ENCODE measurements at places on chromosomes 5 and 9. TPM values are rescaled to one million over a fixed set of nuclear protein-coding genes. Genes with fewer than 3 reads are reported as not detected.

- H3K36me3 ChIP-seq = no peaks in the 10 kb centered on the region
- no peak overlapping the region for H3K27ac ChIP-seq
- DNase-seq = no peak
- H3K27me3 ChIP-seq = no peaks in the 10 kb centered on the region
Observed at GRCh38 chr5:29229461-29229860, 1964.0 kb upstream of the CDH6 start.

GRCh38 chr9:121711281-121711680 lies 59.8 kb downstream of the DAB2IP start:
- DNase-seq = no peak
- no peaks in the 10 kb centered on the region for H3K27me3 ChIP-seq
- no peak overlapping the region for H3K27ac ChIP-seq
- no peak overlapping the region for H3K4me3 ChIP-seq
- H3K4me1 ChIP-seq = peaks cover 22% of the 10 kb centered on the region

- no peak overlapping the region for H3K4me3 ChIP-seq
- no peak for DNase-seq
- H3K4me1 ChIP-seq = no peaks in the 10 kb centered on the region
- H3K36me3 ChIP-seq = no peaks in the 10 kb centered on the region
- H3K27ac ChIP-seq = no peak overlapping the region
Observed at GRCh38 chr5:128528637-128529255, 9.3 kb downstream of the FBN2 start.

DNA sequence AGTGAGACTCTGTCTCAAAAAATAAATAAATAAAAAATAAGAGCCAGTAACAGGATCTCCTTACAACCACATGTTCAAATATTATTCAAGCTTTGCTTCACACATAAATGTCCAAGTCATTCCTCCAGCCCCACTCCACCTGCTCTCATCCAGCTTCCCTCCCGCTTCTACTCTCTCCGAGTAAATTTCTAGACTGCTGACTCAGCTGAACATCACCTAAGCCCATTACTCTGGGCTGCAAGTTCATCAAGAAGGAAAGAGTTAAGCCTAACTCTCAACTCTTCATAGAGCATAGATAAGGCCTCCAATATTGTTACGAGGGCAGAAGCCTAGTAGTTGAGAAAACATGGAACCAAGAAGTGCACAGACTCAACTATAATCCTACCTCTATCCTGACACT lies 300.2 kb downstream of the FBXL17 start:
- H3K27me3 ChIP-seq = no peaks in the 10 kb centered on the region
- H3K27ac ChIP-seq = no peak overlapping the region
- H3K4me3 ChIP-seq = no peak overlapping the region
- no peak for DNase-seq

Gene GABRG2
- total RNA-seq = not detected

Gene SPATA31A3
- total RNA-seq = not detected

Gene HSPB3
- total RNA-seq = not detected

DNA sequence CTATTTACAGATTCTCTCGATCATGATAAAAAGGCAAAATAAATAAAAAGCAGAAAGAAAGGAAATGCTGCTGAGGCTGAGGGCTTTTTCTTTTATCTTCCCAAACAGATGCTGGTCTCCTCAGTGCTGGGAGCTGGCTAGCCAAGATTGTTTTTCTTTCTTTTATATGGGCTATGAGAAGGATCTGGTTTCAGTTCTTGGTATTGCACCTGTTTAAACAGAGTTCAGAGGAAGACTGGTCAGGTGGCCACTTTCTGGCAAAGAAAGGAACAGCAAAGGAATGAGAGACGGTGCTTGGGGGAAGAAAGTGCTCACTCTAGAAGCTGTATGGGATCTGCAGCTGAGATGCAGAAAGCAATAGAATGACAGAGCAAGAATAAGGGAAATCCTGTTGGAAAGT lies 88.9 kb downstream of the SLF1 start:
- peaks cover 13% of the 10 kb centered on the region for H3K36me3 ChIP-seq
- H3K4me1 ChIP-seq = peaks cover 7% of the 10 kb centered on the region
- no peak overlapping the region for H3K27ac ChIP-seq
- no peak overlapping the region for H3K4me3 ChIP-seq
- H3K27me3 ChIP-seq = no peaks in the 10 kb centered on the region

DNA sequence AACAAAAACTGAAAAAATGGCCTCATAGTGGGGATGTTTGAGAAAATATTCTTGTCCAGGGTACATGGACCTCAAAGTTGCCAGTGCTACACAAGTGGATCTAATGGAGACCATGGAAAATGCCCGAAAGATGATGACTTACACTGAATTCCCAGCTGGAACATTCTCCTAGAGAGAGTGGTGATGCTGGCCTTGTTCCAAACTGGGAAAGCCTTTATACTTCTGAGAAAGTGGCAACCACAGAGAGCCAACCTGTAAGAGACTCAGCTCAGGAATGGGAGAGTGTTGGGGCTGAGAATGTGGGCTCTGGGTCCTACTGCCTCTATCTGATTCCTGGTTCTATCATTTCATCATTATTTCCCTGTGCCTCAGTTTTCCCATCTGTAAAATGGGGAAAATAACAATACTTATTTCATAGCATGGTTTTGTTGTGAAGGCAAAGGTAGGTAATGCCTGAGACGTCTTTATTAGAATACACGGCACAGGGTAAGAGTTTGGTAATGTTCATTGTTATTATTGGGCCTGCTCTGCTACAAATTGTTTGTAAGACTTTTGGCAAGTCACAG lies 229.0 kb upstream of the PANK3 start:
- H3K4me3 ChIP-seq = no peak overlapping the region
- no peak overlapping the region for H3K27ac ChIP-seq
- DNase-seq = no peak
- H3K27me3 ChIP-seq = peaks cover 3% of the 10 kb centered on the region

Gene ZDHHC11
- 11.9 TPM for total RNA-seq

DNA sequence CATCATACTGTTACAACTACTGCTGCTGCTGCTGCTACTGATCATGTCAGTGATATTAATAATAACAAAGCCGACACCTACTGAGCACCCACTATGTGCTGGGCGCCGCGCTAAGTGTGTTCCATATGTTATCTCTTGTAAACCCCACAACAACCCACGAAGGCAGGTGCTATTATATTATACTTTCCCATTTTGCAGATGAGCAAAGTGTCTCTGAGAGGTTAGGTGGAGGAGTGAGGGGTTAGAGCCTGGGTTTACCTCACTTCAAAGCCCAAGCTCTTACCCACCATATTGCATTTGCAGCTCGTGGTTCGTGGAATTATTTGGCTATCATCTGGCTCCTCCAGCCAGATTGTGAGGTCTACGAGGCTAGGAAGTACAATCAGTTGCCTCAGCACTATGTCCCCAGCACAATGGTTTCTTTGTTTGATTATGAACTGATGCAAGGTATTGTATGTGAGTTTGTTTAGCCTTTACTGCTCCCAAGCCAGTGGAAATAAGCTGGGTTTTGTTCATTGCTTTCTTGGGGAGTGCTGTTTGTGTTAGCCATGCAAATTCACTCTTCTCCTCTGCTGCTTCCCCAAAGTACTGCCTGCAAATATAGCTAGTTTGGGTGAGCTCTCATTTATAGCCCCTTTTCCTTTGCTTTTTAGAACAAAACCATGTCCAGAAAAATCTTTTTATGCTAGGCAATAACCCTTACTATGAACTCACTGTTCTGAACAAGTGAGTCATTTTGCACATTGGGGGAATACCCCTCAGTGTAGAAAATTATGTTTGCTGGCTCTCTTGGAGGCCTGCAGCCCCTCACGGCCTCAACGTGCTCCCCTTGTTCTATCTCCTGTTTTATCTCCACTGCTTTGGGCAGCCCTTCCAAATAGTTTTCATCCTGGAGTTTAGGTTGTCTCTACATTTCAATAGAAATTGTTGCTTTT lies 47.9 kb downstream of the ALG2 start:
- H3K36me3 ChIP-seq = no peaks in the 10 kb centered on the region
- H3K4me1 ChIP-seq = peaks cover 8% of the 10 kb centered on the region
- peak; percentile 16 for DNase-seq
- no peak overlapping the region for H3K27ac ChIP-seq

- peaks cover 3% of the 10 kb centered on the region for H3K27me3 ChIP-seq
- H3K4me1 ChIP-seq = no peaks in the 10 kb centered on the region
- no peaks in the 10 kb centered on the region for H3K36me3 ChIP-seq
- H3K4me3 ChIP-seq = no peak overlapping the region
- H3K27ac ChIP-seq = no peak overlapping the region
Observed at GRCh38 chr5:130116462-130116861, 212.2 kb downstream of the CHSY3 start.

DNA sequence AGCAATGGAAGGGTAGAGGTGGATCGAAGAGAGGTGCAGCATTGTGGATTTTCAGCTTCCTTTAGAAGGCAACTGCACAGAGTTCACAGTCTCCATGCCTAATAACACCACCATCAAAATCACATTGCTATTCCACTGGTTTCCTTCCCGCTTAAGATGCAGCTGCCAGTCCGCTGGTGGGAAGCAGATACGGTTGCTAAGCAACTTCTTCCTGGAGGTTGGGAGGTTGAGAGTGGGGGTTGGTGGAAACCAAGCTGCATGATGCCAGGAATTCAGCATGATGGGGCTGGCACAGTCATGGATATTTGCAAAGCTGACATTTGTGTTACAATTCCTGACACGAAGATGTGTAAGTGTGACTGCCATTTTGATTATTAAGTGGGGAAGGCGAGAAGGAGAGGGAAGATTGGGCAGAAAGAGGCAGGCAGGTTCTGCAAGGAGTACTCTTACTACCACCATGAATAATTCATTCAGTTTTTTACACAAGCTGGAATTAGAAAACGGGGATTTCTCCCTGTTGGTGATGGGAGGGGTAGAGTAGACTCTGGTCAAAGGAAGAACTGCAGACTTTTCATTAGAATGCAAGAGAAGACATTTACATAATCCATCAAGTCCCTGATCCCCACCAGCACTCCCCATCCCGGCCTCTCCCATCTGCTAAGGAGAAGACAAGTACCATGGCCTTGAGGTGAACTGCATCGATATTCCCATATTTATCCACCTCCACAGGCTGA lies 87.5 kb downstream of the GLDC start:
- DNase-seq = no peak
- no peaks in the 10 kb centered on the region for H3K36me3 ChIP-seq
- H3K27ac ChIP-seq = no peak overlapping the region
- H3K4me1 ChIP-seq = no peaks in the 10 kb centered on the region

GRCh38 chr5:138725153-138725817 lies 27.9 kb upstream of the CTNNA1 start:
- H3K36me3 ChIP-seq = no peaks in the 10 kb centered on the region
- no peak overlapping the region for H3K27ac ChIP-seq
- H3K4me3 ChIP-seq = no peak overlapping the region
- H3K27me3 ChIP-seq = peaks cover 53% of the 10 kb centered on the region
- peaks cover 28% of the 10 kb centered on the region for H3K4me1 ChIP-seq

GRCh38 chr5:87243161-87243844 lies 24.4 kb upstream of the RASA1 start:
- H3K36me3 ChIP-seq = no peaks in the 10 kb centered on the region
- peaks cover 2% of the 10 kb centered on the region for H3K4me1 ChIP-seq
- no peak for DNase-seq
- H3K4me3 ChIP-seq = no peak overlapping the region

Gene SLC25A25
- total RNA-seq = 19.2 TPM

- H3K27me3 ChIP-seq = peaks cover 1% of the 10 kb centered on the region
- no peak overlapping the region for H3K27ac ChIP-seq
- H3K4me3 ChIP-seq = no peak overlapping the region
- peaks cover 23% of the 10 kb centered on the region for H3K36me3 ChIP-seq
- peaks cover 47% of the 10 kb centered on the region for H3K4me1 ChIP-seq
Observed at GRCh38 chr9:78101247-78101646, 69.6 kb upstream of the GNAQ start.

DNA sequence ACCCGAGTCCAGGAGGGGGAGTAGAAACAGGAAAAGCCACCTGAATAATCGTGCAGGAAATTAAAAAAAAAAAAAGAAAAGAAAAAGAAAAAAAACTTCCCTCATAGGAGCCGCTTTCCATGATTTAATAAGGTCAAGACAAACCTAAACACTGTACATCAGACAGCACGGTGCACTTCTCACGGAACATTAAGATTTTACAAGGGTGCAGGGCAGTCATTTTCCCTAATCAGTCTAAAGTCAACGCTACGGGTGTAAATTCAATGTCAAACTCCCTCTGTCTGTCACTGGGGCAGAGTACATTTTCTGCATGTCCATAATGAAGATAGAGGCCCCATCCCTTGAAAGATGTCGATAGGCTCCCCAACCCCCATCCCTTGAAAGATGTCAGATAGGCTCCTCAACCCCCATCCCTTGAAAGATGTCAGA lies 139.7 kb downstream of the TSSK1B start:
- H3K4me3 ChIP-seq = peak overlapping the region; percentile 90
- no peak for DNase-seq
- H3K36me3 ChIP-seq = no peaks in the 10 kb centered on the region
- H3K27me3 ChIP-seq = peaks cover 39% of the 10 kb centered on the region
- H3K4me1 ChIP-seq = peaks cover 17% of the 10 kb centered on the region
- peak overlapping the region; percentile 75 for H3K27ac ChIP-seq

- H3K27ac ChIP-seq = peak overlapping the region; percentile 3
- H3K27me3 ChIP-seq = peaks cover 80% of the 10 kb centered on the region
- peaks cover 16% of the 10 kb centered on the region for H3K4me1 ChIP-seq
Observed at GRCh38 chr5:138663009-138663408, 87.8 kb upstream of the HSPA9 start.

GRCh38 chr5:586751-587285 lies 25.3 kb upstream of the CEP72 start:
- peaks cover 4% of the 10 kb centered on the region for H3K4me1 ChIP-seq
- no peak overlapping the region for H3K27ac ChIP-seq
- H3K27me3 ChIP-seq = peaks cover 19% of the 10 kb centered on the region
- no peak overlapping the region for H3K4me3 ChIP-seq

DNA sequence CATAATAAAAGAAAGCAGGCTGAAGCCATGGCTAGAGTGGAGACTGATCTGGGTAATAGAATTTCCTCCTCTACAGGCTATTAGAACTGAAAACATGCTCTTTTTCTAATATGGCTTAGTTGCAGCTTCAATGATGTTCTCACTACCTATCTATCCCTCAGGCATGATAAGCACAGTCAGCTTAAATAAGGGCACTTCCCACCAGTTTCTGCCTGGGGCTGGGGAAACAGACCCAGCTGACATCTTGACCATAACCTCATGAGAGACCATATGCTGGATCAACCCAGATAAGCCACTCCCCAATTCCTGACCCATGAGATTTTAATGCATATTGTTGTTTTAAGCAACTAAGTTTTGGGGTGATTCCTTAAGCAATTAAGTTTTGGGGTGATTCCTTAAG lies 81.2 kb downstream of the ZNF366 start:
- no peak overlapping the region for H3K27ac ChIP-seq
- no peaks in the 10 kb centered on the region for H3K36me3 ChIP-seq
- DNase-seq = no peak
- H3K4me3 ChIP-seq = no peak overlapping the region

Gene PCDHB11
- total RNA-seq = not detected

GRCh38 chr9:114671605-114672004 lies 10.4 kb downstream of the TEX48 start:
- H3K4me3 ChIP-seq = no peak overlapping the region
- no peak for DNase-seq
- H3K4me1 ChIP-seq = peaks cover 16% of the 10 kb centered on the region

Measured in activated CD8-positive, alpha-beta T cell treated with anti-CD3 and anti-CD28 coated beads, Interleukin-2, amount 10 ng/mL, durations not matched to agents 7 days and 5 days (primary cell).